ENCODE measurements at places on chromosomes 5 and 9. TPM values are rescaled to one million over a fixed set of nuclear protein-coding genes. Genes with fewer than 3 reads are reported as not detected.

Gene HARS2
- total RNA-seq: 31.7 TPM

Gene SPACA9
- total RNA-seq: 2.6 TPM

Gene PCDHGB5
- total RNA-seq: 22.4 TPM

Gene FKBP15
- 28.8 TPM for total RNA-seq

Gene MARCOL
- not detected for total RNA-seq

Gene SEMA6A
- 9.5 TPM for total RNA-seq

Gene IFNK
- not detected for total RNA-seq

Gene HOMER1
- 1.6 TPM for total RNA-seq

Gene SURF2
- 10.7 TPM for total RNA-seq

Gene LCP2
- total RNA-seq: not detected

Gene LMX1B
- total RNA-seq: not detected

Gene FYB1
- not detected for total RNA-seq

Gene SLC1A1
- total RNA-seq: 20.2 TPM
